ENCODE measurements at places on chromosomes 4 and X.

- H3K4me1 ChIP-seq, result no peaks in the 10 kb centered on the region
- H3K27me3 ChIP-seq, result no peaks in the 10 kb centered on the region
- H3K36me3 ChIP-seq, result no peaks in the 10 kb centered on the region
- H3K4me3 ChIP-seq, result no peak overlapping the region
- no peak overlapping the region for H3K27ac ChIP-seq
These were observed 63.6 kb downstream of the KIF4A start for GRCh38 chrX:70353514-70353913.

GRCh38 chrX:56765811-56766553, 36.9 kb downstream of the NBDY start:
- no peak overlapping the region for H3K4me3 ChIP-seq
- no peaks in the 10 kb centered on the region for H3K36me3 ChIP-seq
- DNase-seq, result no peak
- H3K27ac ChIP-seq, result no peak overlapping the region

DNA sequence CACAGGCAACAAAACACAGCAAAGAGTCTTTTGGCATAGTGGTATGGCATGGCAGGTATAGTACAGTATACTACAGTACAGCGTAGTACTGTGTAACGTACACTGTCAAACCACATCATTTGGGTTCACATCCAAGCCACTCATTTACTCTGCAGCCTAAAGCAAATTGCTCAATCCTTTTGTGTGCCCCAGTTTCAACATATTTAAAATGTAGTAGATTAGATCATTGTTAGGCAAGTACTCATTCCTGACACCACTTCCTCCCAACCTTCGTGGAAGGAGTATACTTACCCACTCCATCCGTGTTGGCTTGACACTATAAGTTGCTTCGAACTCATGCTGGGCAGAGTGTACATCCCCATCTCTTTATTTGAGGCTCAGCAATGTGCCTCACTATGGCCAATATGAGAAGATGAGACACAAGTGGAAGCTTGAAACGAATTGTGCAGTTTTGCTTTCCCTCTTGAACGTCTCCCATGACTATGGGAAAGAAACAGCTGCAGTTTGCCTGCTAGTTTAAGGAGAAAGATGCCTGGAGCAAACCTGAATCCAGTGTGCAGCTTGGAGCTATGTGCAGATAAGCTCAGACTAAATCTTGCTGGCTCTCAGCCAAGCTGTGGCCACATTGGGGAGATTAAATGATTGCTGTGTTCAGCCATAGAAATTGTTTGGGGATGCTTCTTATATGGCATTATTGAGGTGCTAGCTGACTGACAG, 85.7 kb upstream of the TBL1X start:
- H3K4me3 ChIP-seq, result no peak overlapping the region
- no peak overlapping the region for H3K27ac ChIP-seq
- no peaks in the 10 kb centered on the region for H3K36me3 ChIP-seq
- no peak for DNase-seq
- H3K27me3 ChIP-seq, result no peaks in the 10 kb centered on the region
- H3K4me1 ChIP-seq, result no peaks in the 10 kb centered on the region

DNA sequence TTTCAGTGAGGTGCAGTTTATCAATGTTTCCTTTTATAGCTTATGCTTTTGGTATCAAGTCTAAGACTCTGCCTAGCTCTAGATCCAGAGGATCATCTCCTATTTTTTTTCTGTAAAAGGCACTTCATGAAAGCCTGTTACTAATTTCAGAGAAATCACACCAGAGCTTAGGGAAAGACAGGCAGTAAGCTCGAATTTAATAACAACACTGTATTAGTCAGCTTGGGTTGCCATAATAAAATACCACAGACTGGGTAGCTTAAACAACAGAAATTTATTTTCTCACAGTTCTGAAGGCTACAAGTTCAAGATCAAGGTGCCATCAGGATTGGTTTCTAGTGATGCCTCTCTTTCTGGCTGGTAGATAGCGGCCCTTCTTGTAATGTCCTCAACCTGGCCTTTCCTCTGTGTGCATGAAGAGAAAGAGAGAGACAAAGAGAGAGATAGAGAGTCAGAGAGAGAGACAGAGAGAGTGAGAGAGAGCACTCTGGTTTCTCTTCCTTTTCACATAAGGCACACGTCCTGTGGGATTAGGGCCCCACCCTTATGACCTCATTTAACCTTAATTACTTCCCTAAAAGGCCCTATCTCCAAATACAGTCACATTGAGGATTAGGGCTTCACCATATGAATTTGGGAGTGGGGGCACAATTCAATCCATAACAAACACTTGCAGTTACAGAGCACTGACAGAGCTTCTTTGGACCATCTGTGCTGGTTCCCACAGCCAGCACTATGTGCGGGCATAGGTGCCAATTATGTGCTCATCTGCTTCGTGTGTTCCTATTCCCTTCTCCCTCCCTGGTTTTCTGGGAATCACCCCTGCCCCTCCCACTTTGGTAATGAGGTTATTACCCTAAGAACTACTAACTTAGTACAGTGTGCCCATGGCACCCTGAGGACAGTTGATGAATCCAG, 114.8 kb upstream of the MED14 start:
- no peaks in the 10 kb centered on the region for H3K27me3 ChIP-seq
- H3K27ac ChIP-seq, result no peak overlapping the region
- DNase-seq, result no peak
- H3K4me1 ChIP-seq, result no peaks in the 10 kb centered on the region

DNA sequence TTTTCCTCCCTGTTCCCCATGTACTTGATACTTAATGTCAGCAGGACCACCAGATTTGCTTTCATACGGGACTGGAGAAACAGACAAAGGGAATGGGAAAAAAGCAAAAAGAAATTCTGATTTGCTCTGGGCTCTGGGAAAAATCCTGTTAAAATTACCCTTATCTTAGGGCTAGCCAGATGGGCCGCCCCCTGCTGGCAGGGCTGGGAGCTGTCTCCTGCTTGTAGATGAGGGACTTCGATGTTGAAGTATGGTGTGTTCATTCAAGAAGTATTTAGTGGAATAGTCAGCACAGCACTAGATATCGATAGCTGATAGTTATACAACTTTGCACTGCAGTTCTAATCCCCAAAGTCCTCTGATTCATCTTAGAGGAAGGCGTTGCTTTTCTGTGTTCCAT, 45.8 kb downstream of the BCORL1 start:
- H3K27me3 ChIP-seq, result no peaks in the 10 kb centered on the region
- no peak overlapping the region for H3K27ac ChIP-seq
- no peak overlapping the region for H3K4me3 ChIP-seq
- no peaks in the 10 kb centered on the region for H3K4me1 ChIP-seq

- H3K36me3 ChIP-seq, result no peaks in the 10 kb centered on the region
- H3K27ac ChIP-seq, result no peak overlapping the region
- no peaks in the 10 kb centered on the region for H3K4me1 ChIP-seq
- H3K27me3 ChIP-seq, result no peaks in the 10 kb centered on the region
- no peak overlapping the region for H3K4me3 ChIP-seq
- no peak for DNase-seq
These were observed 243.1 kb upstream of the TENM3 start for GRCh38 chr4:182000077-182000476.

- no peaks in the 10 kb centered on the region for H3K36me3 ChIP-seq
- no peak overlapping the region for H3K27ac ChIP-seq
- no peak overlapping the region for H3K4me3 ChIP-seq
- no peaks in the 10 kb centered on the region for H3K27me3 ChIP-seq
These were observed 88.1 kb downstream of the SPANXN3 start for GRCh38 chrX:143429131-143429530.

DNA sequence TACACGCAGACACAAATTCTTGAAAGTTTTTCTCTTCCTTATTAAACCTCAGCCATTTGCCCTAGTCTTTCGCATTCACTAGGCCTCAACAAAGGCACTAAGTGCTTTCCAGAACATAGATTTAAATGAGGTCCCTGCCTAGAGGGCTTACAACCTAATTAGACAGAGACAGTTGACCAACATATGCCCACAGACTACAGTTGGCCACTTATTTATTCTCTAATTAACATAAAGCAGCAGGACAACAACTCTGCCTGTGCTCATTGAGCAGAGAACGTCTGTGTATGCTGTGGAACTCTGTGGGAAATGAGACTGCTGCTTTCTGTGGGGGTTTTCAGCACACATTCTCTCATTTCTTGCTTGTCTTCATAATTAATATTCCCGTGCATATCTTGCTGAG, 303.0 kb upstream of the TACR3 start:
- no peak overlapping the region for H3K4me3 ChIP-seq
- H3K27ac ChIP-seq, result no peak overlapping the region
- H3K4me1 ChIP-seq, result no peaks in the 10 kb centered on the region
- no peaks in the 10 kb centered on the region for H3K27me3 ChIP-seq

DNA sequence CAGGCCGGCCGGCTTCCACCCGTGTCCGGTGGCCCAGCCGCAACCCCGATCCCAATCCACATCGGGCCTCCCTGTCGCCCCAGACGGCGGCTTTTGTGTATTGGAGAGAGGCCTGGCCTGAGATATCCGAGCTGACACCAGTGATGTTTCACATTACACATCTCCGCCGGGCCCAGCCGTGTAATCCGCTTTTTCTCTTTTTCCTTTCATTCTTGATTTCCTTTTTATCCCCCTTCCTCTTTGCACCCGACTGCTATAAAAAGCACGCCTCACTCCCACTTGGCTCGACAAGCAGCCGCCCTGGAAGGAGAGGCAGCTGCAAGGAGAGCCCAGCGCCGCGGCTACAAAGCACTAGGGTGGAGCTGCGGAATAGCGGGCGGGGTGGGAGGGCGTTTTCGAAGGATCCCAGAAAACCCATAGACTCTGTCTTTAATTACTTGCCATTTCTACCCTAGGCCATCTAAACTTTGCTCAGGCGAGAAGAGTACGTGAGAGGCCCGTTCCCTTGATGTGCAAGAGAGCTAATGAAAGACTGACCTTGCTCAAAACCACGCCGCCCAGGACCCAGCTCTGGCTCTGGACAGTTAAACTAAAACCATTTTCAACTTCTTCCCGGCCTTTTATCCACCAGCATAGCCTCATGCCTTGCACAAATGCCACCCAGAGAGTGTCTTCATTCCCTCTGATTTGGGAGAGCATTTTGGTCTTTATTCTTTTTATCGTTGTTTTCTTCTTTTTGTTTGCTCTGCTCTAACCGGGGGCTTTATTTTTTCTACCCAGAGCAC, 3.2 kb downstream of the PITX2 start:
- DNase-seq, result no peak
- H3K36me3 ChIP-seq, result no peaks in the 10 kb centered on the region
- peaks cover 5% of the 10 kb centered on the region for H3K27me3 ChIP-seq
- no peaks in the 10 kb centered on the region for H3K4me1 ChIP-seq
